ENCODE measurements at places on chromosomes 16 and 17.

GRCh38 chr17:79834565-79835469 is 4.4 kb downstream of the CBX4 start:
- DNase-seq = no peak

- DNase-seq = no peak
Observed at GRCh38 chr16:70725024-70725911, 39.4 kb upstream of the MTSS2 start.

GRCh38 chr16:77581706-77582105 is 140.6 kb upstream of the NUDT7 start:
- DNase-seq = no peak

- no peak for DNase-seq
Observed at GRCh38 chr16:13453938-13454553, 465.9 kb upstream of the ERCC4 start.

Data from omental fat pad (tissue), 4 donors.